Activated T-cell treated with anti-CD3 and anti-CD28 coated beads, Interleukin-2, amount 50 U/mL, for 72 hours (primary cell): ENCODE measurements at places on chromosomes 6 and 20. TPM values are rescaled to one million over a fixed set of nuclear protein-coding genes. Genes with fewer than 3 reads are reported as not detected.

DNA sequence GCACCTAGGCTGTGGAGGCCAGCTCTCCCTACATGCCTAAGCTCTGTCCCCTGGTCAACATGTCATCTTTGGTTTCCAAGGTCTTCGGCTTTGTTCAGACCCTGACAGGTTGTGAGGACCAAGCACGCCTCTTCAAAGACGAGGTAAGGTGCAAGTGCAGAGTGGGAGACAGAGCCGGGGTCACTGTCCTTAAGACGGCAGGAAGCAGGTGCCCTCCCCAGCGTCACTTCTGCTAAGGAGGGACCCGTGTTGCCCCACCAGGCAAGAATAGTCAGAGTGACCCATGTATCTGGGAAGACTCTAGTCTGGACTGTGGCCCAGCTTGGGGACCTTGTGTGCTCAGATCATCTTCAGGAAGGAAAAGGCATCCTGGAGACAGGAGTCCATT lies 18.2 kb upstream of the SGK2 start:
- no peak for DNase-seq

DNA sequence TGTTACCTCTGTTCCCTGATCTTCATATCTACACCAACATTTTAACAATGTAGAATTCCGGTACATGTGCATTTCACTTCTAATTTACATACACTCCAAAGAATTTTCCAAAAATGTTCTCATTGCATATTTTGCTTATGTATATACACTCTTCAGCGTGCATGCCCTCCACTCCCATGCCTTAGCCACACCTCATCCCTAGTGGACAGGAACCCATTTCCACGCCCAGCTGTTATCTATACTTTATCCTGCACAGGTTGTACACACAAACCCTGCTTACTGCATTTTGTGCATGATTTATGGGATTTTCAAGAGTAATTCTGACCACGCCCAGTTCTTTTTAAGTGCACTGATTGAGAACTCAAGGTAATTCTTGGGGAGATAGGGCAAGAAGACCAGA lies 102.4 kb downstream of the TFAP2C start:
- no peak for DNase-seq

DNA sequence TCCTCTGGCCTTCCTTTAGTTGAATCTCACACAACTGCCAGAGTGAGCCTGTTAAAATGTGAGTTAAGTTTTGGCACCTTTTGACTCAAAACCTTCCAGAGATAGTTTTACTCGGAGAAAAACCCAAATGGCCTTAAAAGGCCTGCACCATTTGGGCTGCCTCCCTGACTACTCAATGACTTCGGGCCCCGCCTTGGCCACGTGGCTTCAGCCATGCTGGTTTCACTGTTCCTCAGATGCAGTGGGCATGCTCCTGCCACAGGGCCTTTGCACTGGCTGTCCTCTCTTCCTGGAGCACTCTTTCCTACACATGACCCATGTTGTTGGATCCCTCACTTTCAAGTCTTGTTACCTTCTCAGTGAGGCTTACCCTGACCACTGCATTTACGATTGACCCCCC lies 18.3 kb downstream of the VEGFA start:
- no peak for DNase-seq

- DNase-seq: no peak
Observed at GRCh38 chr6:25418454-25419052, 139.4 kb downstream of the CARMIL1 start.

GRCh38 chr6:30149234-30149633 lies 11.8 kb downstream of the TRIM10 start:
- DNase-seq: no peak

DNA sequence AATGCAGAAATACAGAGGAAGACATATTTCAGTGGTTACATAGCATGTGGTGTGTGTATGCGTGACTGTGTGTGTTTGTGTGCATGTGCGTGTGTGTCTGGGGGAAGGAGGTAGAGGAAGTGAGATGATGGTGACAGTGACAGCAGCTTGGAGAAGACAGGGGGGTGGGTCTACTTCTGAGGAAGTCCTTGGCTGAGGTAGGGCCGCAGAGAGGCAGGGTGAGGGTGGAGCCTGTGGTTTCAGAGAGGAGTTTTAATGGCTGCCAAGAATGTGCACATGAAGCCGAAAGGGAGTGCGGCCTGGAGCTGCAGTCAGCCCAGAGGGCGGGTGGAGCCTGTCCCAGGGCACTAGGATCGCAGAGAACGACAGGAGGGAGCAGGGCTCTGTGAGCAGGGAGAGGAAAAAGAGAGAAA lies 22.7 kb upstream of the RNF24 start:
- DNase-seq: peak; percentile 83

- peak; percentile 54 for DNase-seq
Observed at GRCh38 chr6:89297695-89298351, 17.3 kb downstream of the GABRR2 start.

DNA sequence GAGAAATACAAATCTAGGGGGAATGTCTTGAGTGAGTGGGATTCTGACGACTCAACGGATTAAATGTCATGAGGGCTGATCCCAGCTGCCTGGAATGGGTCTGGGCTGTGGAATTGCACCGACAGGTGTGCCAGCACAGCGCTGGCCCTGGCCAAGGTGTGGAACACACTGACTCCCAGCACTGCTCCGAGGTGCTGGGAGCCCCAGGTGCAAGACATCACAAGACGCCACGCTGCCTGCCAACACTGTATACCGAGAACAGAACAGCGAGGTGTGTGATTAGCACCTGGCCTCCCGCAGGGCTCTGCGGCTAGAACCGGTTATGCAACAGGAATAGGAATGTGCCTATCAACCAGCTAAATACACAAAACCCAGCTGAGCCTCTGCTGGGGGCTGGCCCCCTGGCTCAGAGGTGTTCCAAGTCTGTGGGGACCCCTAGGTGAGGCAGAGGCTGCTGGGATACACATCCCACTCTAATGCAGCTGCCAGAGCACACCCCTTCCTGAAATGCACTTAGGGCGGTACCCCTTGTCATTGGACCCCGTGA lies 24.8 kb upstream of the APMAP start:
- no peak for DNase-seq

GRCh38 chr6:151257985-151258445 lies 18.2 kb downstream of the AKAP12 start:
- DNase-seq: no peak

DNA sequence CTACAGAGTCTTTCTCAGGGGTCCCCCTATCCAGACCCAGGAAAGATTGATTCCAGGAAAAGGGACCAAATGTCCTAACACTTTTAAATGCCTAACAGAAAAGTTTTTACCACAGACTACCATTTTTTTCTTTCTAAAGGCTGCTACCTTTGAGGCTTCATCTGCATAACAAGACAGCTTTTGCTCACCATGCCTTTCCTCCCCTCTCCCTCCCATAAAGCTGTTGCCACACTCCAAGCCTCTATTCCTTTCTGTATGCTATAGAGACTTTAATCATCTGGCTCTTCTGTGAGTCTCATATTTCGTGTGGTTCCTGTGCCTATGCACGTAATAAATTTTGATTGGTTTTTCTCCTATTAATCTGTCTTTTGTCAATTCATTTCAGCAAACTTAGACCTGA lies 26.0 kb upstream of the LIN28B start:
- no peak for DNase-seq

GRCh38 chr20:36523341-36523740 lies 18.0 kb upstream of the MYL9 start:
- DNase-seq: no peak

DNA sequence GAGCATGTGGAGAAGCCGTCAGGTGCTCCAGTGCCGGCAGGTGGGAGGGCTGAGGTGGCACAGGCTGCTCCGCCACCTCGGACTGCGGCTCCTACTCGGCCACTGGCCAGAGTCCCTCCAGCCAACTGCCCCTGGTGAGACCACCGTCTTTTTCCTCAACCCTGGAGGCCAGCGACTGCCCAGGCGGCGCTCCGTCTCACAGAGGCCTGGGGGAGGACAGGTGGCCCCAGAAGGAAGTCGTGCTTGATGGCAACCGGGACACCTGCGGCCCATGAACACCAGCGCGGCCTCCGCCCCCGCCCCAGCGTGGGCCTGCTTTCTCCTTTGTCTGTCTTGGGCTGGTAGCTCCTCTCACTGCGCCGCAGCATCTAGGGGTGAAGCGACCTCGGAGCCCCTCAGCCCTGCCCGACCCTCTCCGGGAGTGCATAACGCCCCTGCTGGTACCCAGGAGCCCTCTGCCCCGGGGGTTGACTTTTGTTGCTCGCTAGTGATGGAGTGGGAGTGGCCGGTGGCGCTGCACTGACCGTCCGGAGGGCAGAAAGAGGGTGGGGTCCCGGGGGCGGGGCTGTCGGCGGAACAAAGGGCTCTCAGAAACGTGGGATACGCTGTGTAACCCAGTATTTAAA lies 706 bp upstream of the TUBB2B start:
- peak; percentile 39 for DNase-seq

DNA sequence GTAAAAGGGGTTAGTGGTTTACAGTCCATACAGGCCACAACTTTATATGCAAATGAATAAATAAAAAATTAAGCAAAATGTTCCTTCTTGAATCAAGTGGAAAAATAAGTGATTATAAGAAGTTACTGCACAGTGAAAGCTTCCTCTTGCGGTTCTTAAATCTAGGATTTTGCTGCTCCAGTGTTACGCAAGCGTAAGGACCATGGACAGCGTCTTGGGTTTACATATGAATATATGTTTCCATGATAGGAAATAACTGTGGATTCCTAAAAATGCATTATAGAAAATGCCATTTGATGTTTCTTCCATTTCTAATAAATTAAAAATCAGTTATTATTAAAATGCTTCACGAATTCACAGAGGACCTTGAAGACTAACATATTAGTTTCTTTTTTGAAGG lies 176.6 kb upstream of the POU3F2 start:
- no peak for DNase-seq

DNA sequence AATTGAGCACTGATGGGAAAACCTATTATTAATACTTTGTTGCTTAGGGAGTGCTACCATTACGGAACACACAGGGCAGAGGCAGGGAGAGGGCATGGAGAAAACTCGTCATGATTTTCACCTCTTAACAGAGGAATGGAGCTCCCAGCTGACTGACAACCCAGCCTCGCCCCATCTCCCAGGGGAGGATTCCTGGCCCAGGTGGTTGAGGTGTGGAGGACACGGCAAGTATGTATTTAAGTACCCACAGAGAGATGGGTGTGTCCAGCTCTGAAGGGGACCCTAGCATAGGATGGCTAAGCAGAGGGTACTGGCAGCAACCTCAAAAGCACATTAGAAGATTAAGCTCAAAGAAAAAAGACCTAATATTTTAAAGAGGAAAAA lies 261.9 kb upstream of the MOCS1 start:
- no peak for DNase-seq

- DNase-seq: no peak
Observed at GRCh38 chr6:89353118-89353556, 615 bp upstream of the UBE2J1 start.

Gene CST5
- not detected for total RNA-seq

Gene DEF6
- 127 TPM for total RNA-seq

Gene FILIP1
- 0.05 TPM for total RNA-seq

Gene TENT5A
- 2.4 TPM for total RNA-seq

Gene PRSS35
- not detected for total RNA-seq

Gene RNGTT
- total RNA-seq: 18.1 TPM

Gene TMC2
- total RNA-seq: not detected

Gene MAS1
- total RNA-seq: not detected

Gene SLC18B1
- total RNA-seq: 6.9 TPM

Gene HCK
- total RNA-seq: 0.50 TPM

Gene MYLK2
- total RNA-seq: 0.49 TPM

Gene RAE1
- total RNA-seq: 54.2 TPM

Gene EBF4
- 8.9 TPM for total RNA-seq

Gene FOXS1
- total RNA-seq: not detected
